KBM-7 (cell line): ENCODE measurements at places on chromosomes 3 and 15.

DNA sequence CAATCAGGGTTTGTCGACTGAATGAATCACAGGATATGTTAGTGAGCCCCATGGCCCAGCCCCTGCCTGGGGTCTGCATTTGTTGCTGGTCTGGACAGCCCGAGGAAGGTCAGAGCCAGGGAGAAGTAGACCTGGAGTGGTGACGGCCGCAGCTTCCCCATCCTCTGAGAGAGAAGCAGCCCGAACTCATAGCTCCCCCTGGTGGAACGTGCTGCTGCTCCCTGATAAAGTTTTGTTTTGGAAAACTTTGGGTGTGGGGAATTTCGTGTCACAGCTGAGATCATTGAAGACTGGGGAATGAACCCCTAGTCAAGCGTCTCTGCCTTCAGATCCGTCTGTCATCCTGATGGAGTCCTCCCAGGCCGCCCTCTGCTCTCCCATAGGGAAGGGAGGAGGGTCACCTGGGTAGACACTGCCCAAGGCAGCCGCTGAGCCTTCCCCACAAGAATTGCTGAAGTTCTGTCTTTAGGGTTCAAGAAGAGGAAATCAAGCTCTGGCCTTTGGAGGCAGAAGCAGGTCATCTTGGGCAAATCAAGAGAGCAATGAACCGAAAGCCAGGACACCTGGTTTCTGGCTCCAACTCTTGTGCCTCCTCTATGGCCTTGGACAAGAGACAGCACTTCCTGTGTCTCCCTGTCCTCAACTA lies 60.5 kb downstream of the GLDN start:
- DNase-seq = peak; percentile 51

GRCh38 chr15:74983725-74984231 lies 11.6 kb upstream of the SCAMP5 start:
- DNase-seq = no peak

- no peak for DNase-seq
These were observed 4.8 kb upstream of the DAZL start for GRCh38 chr3:16609927-16610580.

- DNase-seq = no peak
These were observed 225.8 kb upstream of the SLCO3A1 start for GRCh38 chr15:91627473-91628278.

DNA sequence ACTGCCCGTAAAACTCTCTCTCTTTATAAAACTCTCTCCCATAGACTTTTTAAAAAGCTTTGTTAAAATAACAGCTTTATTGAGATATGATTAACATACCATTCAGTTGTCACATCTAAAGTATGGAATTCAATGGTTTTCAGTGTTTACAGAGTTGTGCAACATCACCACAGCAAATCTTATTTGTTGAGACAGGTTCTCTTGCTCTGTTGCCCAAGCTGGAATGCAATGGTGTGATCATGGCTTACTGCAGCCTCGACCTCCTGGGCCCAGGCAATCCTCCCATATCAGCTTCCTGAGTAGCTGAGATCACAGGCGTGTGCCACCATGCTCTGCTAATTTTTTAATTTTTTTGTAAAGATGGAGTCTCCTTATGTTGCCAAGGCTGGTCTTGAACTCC lies 35.9 kb upstream of the TRAK1 start:
- no peak for DNase-seq

- no peak for DNase-seq
These were observed 848 bp upstream of the GOLGA8B start for GRCh38 chr15:34584330-34584668.

- no peak for DNase-seq
These were observed 299.2 kb upstream of the POU1F1 start for GRCh38 chr3:87575550-87575949.

DNA sequence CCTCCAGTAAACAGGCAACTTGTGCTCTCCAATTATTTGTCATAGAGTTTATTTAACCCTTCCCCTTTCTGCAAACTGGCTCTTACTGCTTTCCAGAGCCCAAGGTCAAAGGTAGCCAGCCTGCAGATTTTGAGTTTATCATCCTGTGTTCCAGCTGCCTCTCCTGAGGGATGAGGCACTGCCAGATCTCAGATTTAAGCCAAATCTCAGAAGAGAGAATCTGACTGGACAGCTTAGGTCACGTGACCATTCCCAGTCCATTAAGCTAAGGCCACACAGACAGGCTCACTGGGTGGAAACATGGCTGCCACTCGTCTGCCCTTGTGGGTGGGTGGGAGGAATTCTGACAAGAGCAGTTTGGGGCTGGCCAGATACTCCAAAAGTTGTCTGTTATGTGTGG lies 8.6 kb upstream of the SIAH2 start:
- no peak for DNase-seq

GRCh38 chr15:88800026-88800425 lies 3.2 kb upstream of the ACAN start:
- DNase-seq = no peak

GRCh38 chr15:69009341-69009740 lies 5.2 kb upstream of the NOX5 start:
- no peak for DNase-seq

- no peak for DNase-seq
These were observed 80.9 kb upstream of the DCBLD2 start for GRCh38 chr3:98982351-98982750.

DNA sequence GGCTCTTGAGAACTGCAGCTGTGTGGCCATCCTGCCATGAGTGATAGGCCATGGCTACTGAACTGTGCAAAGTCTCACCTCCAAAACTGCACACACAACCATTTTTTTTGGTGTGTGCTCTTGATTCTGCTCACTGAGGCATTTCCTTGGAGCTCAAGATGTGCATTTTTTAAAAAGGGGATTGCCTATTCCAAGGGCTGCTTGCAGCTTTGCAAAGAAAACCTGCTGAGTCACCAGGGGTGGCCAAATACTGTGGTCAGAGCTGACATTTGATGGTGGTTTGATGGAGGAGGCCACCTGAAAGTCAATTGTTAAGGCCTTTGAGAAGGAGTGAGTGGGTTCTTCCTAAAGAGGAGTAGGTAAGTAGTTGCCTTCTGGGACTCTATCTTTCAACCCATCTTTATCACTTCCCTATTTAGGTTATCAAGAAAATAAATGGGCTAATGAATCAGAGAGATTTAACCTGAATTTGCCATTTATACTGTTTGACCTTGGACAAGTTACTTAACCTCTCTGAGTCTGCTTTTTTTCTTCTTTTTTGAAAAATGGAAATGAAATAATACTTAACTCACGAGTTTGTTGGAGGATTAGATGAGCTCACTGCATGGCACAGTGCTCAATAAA lies 87.9 kb downstream of the CHST2 start:
- DNase-seq = peak; percentile 25

DNA sequence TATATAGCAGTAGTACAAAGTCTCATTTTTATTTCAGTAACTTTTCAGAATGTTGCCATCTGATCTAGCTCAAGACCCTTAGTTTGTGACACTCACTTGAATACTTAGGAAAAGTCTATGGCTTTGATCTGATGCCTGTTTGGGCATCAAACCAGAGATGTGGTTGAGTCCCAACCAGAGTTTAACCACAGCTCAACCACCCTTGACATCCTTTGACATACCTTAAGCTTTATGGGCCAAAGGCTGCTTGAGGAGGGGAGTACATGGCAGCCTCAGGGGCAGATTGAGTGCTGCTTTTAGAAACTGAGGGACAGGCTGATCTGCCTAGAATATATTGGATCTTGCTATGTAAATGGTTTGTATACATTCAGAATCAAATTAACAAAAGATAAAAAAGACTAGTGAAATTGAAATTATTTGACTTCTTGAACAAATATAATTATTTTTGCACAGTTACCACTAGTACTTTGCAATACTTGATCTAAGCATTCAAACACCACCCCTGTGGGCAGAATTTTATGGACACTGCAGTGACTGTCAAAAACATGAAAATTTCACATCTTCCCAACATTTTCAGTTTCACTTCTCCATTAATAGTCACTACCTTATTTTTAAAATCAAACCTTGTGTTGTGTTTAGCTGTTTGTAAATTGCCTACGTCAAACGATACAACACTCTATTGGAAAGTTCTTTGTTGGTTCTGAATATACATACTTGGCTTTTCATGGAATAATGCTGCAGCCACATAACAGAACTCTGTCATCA lies 199.8 kb downstream of the UBE2E2 start:
- DNase-seq = peak; percentile 14

DNA sequence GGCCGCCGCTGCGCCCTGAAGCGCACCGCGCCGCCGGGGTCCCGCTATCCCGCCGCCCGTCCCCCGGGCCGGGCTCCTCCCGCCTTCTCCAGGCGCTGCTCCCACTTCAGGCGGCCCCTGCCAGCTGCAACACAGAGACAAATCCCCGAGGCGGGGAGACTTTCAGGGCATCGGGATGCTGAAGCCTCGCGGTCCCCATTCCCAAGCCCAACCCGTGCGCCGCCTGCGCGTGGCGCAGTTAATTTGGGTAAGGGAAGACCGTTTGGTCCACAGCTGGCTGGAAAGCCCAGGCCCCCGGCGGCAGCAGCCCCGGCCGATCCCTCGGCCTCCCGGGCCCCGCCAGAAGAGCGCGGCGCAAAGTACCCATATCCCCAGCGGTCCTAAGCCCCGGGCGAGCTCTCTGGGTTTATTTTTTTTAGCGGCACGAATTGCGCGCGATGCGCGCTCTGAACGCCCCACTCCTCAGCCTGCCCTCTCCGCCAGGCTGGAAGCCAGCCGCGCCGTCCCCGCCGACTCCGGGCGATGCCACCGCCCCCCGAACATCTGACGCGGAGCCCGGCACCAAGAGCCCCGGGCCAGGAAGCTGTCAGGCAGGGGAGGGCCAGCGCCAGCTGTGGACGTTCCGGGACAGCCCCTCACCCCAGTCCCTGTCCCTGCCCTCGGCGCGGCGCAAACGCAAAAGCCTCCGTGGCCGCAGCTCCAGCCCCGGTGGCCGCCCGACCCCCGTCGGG lies 517 bp downstream of the FBN1 start:
- DNase-seq = no peak

GRCh38 chr3:21718161-21718765 lies 32.7 kb downstream of the ZNF385D start:
- DNase-seq = no peak

DNA sequence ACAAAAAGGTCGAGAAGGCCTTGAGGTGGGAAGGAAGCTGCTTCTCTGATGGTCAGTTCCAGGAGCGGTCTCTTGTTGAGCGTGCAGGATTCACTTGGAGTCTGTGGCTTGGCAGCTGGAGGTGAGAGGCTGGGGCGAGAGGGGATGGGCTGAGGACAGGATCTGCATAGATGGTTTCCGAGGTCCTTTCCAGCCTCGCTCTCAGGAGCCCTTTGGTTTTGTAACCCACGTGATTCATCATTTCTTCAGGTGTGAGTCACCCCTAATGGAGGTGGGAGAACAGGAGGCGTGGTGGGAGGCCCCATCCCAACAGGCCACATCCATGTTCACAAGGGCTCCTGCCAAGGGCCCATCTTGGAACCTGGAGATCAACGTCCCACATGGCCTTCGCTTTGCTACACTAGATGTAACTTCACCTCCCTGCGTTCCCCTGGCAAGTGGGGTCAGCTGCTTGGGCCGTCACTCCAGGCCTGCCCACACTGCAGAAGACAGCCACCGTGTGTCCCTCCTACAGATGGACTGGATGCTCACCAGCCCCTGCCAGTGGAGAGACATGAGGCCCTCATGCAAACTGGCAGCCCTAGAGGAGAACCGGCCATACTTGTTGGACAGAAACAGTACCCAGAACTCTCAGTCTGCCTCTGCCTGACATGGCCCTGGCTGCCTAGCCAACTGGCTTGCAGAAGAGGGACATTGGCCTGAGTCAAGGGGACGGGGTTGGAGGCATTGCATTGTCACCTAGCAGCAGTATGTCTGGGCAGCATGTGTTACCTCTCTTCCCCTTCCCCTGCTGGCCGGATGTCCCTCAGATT lies 1.6 kb upstream of the PCSK6 start:
- no peak for DNase-seq

GRCh38 chr3:62951037-62951613 lies 75.9 kb upstream of the CADPS start:
- DNase-seq = no peak

DNA sequence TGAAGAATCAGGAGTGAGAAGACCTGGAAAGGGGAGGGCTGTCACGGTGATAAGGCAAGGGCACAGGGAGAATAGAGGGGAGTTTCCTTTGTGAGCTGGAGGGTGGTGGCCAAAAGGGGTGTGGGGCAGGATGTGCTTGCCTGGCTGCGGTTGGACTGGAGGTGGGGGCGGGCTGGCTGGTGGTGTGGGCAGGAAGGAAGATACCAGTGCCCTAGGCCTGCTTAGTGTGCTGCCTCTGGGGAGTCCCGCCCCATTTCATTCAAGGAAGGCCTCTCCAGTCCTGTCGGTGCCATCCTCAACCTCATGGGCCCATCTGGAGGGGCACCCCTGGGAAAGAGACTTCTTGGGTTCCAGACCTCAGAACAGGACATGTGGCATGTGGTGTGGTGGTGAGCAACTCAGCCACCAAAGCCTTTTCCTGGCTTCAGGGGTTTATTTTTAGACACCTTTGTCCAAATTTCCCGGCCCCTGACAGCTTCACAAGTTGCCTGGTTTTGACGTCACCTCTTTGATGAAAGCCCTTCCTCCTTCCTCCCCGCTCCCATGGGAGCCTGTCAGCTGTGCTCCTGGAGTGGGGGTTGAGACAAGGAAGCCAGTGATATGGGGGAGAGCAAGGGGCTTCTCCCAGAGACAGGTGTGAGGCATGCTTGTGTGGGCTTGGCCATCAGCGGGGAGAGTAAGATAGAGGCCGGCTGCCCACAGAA lies 15.6 kb downstream of the TEX264 start:
- DNase-seq = peak; percentile 94

DNA sequence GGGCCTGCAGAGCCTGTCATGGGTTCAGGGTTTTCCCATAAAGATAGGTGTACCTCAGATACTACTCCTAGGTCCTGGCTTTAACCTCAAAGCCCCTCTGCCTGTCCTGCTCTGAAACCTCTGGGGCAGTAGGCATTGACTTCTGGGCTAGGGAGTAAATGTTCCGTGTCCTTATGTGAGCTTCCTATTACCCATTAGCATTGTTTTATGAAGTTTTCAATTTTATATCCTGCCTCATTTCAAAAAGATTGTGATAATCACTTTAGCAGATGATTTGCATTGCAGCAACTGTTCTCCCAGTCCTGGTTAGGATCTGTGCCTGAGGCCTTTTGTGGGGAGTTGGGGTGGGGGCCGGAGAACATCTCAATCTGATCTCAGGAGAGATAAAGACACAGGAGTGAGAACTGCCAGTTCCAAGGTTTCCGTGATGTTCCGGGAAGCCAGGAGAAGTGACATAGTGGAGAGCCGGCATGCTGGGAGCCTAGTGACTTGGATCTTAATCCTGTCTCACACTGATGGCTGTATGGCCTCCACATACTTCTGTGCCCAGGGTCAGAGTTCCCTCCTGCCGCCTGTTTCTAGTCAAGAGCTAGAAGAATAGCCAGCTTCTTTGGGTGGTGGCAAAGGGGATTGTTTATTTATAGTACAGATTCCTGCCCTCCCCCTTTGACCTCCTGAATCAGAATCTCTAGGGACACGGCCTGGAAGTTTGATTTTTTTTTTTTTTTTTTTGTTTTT lies 10.6 kb downstream of the TPM1 start:
- DNase-seq = no peak
